ENCODE measurements at places on chromosomes 11 and 22.

DNA sequence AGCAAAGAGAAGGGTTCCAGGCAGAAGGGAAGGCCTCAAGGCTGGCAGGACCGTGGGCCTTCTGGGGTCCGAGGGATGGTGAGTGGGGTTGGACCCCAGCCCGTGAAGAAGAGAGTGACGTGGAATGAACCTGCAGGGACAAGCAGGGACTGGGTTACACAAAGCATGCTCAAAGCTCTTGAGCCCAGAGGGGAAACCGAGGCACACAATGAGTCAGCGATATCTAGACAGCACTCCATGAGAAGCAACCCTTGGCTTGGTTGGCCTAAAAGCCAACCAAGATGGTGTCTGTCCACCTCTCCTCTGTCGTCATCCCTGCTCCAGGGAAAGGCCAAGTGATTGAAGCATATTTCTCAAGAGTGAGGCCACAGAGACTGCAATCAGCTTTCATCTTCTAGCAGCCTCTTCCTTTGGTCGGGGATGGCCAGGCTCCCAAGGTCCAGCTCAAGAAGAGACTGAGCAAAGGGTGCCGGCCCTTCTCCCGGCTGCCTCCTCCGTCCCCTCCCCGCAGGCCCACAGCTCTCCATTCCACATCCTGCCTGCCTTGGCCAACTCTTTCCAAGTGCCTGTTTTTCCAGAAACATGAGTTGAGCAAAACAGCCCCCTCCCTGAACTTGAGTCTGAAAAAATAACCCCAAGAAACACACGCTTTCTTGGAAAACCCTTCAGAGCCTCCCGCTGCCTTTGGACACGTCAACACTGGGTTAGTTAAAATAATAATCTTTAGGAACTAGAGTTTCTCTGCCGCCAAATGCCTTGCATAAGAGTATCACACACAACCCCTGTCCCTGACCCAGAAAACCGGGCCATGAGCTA is 556.6 kb downstream of the MIAT start:
- DNase-seq = no peak

DNA sequence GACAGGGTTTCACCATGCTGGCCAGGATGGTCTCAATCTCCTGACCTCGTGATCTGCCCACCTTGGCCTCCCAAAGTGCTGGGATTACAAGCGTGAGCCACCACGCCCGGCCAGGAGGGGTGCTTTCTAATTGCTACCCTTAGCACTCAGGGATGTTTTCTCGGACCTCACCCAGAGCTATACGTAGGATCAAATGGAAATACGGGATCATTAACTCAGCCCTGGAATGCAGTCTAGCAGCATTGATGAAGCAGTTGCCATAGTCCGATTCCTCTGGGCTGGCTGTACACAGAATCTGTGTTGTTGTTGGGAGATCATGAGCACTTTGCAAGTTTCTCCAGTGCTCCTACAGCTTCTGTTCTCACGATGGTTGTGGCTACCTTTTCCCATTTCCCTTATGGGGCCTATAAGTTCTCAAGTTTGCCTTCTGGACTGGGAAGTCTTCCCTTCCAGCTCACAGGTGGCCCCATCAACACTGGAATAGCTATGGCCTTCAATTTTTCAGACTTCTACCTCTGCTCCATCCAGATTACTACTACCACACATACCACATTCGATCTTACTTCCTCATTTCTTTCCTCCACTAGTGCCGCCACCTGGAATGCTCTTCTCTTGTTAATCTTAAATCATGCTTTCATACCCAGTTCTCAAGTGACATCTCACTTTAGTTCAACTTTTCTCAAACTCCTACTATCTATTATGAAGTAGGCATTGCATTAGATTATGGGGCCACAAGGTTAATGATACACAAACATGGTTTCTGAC is 16.1 kb upstream of the PCF11 start:
- no peak for DNase-seq

DNA sequence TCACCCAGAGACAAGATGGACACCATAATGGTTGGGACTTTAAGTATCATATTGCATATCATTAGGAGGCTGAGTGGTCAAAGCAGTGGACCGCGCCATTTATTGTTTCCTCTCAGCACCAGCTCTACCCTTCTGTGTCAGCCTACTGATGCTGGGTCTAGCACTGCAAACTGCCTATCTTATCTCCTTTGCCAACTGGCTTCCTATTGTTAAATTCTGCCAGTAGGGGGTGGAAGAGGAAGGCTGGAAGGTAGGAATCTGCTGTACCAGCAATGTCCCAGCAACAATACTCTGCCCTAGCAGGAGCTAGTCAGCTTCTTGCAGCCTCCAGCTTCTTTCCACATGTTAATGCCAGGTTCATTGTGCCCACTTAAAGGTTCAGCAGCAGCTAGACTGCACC is 367.1 kb upstream of the PDGFD start:
- DNase-seq = no peak

GRCh38 chr11:44597358-44598012 is 32.0 kb downstream of the CD82 start:
- no peak for DNase-seq

GRCh38 chr11:46977038-46977813 is 40.7 kb downstream of the CSTPP1 start:
- DNase-seq = no peak

GRCh38 chr11:119699227-119699626 is 29.8 kb downstream of the NECTIN1 start:
- DNase-seq = no peak

DNA sequence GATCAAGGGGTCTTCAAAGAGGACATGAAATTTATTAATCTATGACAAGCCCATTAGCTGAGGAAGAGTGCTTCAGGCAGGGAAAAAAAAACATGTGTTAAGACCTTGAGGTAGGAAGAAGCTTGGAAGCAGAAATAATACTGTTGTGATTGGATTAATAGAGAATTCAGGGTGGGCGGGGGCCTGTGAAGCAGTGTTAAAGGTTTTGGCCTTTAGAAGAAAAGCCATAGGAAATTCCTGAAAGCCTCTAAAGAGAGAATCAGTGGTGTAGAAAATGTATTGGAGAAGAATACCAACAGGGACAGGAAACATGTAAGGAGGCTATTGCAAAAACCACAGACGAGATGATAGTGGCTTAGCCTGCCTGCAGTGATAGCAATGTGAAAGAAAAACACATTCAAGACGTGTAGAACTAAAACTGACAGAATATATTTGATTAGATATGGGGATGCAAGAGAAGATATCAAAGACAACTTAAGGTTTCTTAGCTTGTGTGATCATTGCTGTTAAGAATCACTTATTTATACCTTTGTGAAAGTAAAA is 404.4 kb upstream of the ANO3 start:
- DNase-seq = no peak

GRCh38 chr11:1204381-1205101 is 18.3 kb upstream of the MUC5B start:
- DNase-seq = no peak

GRCh38 chr22:31956360-31956759 is 12.0 kb downstream of the YWHAH start:
- DNase-seq = no peak

- no peak for DNase-seq
These were observed 114.4 kb downstream of the NCAM1 start for GRCh38 chr11:113075586-113076095.

GRCh38 chr11:86182976-86183584 is 61.5 kb upstream of the EED start:
- DNase-seq = peak; percentile 92

DNA sequence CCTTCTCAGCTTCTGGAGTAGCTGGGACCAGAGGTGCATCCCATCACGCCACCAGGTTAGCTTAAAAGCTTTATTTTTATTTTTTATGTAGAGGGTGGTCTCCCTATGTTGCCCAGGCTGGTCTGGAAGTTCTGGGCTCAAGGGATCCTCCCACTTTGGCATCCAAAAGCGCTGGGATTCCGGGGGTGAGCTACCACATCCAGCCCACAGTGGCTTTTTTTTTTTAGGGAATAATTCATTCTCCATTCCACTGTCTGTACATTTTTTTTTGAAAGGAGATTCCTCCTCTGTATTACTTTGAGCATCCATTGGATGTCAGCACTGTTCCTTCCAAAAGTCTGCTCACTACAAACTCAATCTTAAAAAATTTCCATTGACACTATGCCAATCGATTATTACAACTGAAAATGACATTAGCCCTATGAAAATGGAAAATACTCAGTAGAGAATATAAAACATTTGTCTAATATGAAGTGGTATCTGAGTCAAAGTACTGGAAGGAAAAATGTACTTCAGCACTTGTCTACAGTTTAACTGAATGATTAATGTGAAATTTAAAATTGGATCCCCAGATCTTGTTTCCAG is 1.3 kb upstream of the LPXN start:
- no peak for DNase-seq
